AG10803 (cell line): ENCODE measurements at places on chromosomes 1 and 21.

DNA sequence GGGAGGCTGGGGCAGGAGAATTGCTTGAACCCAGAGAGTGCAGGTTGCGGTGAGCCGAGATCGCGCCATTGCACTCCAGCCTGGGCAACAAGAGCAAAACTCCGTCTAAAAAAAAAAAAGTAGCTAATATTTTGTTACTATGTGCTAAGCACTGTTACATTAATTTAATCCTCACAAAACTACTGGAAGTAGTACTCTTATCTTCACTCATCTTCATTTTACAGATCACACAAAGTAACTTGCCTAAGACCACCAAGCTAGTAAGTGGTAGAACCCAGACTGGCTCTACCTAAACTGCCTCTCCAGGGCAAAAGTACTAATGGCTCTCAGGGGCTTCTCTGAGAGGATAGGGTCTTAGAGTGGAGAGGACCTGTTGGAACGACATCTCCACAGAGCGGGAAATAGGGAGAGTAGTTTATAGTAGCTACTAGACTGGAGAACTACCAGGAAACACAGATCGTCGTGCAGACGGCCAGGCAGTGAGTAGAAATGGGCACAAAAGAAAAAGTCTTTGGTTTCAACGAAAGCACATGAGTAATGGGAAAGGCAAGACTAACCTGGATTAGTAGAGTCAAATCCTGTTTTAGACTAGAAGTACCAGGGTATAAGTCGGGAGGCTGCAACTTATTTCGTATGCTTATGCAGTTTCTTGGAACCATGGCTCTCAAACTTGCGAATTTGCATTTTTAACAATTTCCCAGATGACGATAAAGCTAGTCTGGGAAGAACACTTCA is 1.4 kb downstream of the CLCC1 start:
- DNase-seq: no peak

DNA sequence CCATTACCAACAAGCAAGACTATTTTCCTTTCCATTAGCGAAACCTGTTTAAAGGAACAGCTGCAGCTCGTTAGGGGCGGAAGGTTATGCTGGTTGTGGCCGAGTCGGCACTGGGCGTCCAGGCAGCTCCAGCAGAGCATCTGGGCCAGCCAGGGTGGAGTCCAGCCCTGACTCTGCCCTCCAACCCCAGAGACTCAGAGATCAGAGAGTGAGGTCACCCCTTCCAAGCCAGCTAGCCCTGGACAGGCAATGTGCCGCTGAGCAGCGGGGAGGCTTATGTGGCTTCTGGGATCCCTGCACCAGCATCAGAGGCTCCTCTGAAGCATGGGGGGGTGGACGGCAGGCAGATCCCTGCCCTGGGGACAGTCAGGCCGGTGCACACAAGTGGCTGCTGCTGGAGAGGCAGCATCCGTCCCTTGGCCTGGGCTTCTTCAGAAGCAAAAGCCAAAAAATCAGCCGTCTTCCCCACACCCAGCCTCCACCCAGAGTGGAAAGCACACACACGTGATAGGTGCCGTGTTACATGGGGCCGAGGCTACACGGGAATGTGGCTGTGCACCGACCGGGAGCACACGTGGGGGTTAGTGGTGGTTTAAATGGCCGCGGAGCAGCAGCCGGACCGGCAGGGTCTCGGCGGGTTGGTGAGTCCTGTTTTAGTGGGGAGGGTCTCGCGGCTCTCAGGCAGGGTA is 30.1 kb downstream of the SLC66A1 start:
- DNase-seq: peak; percentile 59

GRCh38 chr1:7121622-7121988 is 336.4 kb downstream of the CAMTA1 start:
- no peak for DNase-seq

- no peak for DNase-seq
These were observed 30.0 kb upstream of the TENT5B start for GRCh38 chr1:27042670-27043069.

- DNase-seq: peak; percentile 44
These were observed 504.6 kb upstream of the NR5A2 start for GRCh38 chr1:199522936-199523335.

DNA sequence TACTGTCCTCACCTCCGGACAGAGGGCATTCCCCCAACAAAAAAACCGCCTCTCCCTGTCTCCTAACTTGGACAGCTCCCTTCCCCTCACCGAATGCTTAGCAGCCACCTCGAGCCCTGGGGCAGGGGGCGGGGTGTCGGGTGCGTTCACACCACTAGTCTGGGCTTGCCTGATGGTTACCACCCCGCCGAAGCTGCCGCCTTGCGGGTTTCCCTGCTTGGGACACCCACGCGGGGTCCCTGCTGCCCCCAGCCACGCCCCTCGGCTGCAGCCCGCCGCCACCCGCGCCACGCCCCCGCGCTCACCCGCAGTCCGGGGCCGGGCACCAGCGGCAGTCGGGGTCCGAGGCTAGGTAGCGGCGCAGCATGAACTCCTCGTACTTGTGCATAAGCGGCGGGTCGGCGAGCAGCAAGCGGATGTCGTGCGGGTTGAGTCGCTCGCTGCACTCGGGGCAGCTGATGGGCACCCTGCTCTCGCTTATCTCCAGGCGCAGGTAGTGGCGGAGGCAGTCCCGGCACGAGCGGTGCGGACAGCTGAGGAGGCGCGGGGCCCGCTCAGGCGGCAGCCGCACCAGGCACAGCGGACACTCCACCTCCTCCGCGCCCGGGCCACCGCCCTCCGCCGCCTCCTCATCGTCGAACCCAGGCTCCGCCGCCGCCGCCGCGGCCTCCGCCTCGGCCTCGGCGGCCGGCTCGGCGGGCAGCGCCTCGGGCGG is 706 bp downstream of the RNF19B start:
- DNase-seq: peak; percentile 35

DNA sequence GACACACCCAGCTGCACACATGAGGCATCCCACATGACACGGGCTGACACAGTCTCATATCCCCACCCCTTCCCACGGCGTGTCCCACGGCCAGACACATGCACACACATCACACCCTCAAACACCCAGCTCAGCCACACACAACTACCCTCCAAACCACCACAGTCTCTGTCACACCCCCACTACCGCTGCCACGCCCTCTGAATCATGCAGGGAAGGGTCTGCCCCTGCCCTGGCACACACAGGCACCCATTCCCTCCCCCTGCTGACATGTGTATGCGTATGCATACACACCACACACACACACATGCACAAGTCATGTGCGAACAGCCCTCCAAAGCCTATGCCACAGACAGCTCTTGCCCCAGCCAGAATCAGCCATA is 22.6 kb downstream of the PODN start:
- no peak for DNase-seq

- peak; percentile 69 for DNase-seq
These were observed 34.9 kb upstream of the SCYL3 start for GRCh38 chr1:169928438-169929209.

- DNase-seq: peak; percentile 51
These were observed 20.7 kb upstream of the POFUT2 start for GRCh38 chr21:45308194-45309068.

DNA sequence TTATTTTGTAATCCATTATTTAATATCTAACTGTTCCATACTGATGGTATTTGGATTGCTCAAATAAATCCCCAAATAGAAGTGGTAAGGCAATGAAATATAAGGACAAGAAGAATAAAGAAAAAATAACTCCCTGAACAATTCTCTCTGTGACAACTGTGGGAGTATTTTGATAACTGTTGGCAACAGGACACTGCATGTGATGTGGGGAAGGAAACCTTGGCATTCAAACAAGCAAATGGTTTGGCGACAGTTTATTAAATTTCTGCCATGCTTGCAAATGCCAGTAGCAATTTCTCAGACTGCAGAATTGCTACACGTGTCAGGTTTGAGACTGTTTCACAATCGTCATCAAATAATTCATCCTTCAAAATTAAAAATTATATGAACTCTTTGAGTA is 8.6 kb upstream of the MRPL39 start:
- DNase-seq: no peak

- DNase-seq: peak; percentile 67
These were observed 9.5 kb upstream of the TNFRSF14 start for GRCh38 chr1:2546515-2547209.

DNA sequence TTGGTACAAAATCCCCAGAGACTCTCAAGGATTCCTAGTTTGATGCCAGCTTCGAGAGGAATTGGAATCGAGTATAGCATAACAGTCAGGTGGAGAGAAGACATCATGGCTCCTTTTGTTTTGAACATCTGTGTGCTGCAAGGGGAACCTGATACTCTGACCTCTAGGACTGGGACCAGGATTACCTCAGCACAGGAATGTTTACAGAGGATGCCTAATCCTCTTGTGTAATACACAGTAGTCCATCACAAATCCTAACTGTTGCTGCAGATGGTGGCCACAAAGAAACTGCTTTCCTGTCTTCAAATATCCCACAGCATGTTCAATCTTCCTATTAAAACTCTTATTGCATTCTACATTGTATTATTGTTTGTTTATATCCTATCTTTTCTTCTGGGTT is 111.8 kb upstream of the PRMT6 start:
- DNase-seq: no peak

DNA sequence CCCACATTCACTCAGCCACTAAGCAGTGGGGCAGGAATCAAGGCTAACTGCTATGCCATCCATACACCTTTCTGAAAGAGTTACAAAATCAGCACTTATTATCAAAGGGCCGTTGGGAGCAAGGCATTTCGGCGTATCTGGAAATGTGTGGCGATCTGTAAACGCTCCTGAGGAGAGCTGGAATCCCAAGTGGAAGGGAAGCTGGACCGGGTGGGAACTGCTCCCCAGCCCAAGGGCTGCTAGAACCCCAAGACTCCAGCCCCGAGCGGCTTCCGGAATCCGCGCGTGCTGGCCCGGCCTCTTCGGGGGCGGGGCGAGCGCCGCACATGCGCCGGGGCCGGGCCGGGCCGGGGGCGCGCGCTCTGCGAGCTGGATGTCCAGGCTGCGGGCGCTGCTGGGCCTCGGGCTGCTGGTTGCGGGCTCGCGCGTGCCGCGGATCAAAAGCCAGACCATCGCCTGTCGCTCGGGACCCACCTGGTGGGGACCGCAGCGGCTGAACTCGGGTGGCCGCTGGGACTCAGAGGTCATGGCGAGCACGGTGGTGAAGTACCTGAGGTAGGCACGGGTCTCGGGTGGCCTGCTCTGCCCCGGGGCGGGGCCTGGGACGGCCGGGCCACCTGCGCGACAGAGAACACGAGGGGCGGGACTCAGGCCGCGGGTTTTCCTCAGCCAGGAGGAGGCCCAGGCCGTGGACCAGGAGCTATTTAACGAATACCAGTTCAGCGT is at the start of gene NAXE:
NAXE (plus strand) TSS at position 345 of the 726 bp plus-strand sequence; CDS start at position 374, 29 bp downstream.
- peak; percentile 39 for DNase-seq

DNA sequence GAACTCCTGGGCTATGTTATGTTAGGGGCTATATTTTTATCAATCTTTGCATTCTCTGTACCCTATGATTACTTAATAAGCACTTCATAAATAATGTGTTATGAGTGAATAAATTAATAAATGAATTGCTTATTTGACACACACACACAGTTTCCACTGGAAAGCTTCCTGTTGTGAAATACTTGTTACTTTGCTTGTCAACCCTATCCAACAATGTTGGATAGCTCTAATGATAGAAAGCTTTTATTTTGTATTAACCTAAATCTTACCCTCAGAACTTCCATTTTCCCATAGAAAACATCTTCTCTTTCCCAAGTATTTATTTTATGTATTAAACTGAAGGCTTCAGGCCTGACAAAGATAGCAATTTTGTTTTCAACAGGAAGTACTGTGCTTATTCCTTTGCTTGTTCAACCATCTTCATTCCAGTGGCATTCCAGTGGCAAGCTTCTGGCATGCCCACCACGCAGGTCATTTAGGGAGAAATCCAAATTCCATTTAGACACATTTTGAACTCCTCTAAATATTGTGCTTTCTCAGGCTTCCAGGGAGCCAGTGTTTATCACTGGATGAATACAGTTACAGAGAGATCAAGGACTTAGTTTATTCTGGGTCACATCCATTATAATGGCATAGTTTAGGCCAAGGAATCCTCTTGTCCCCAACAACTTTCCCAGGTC is 134.4 kb downstream of the TGFB2 start:
- peak; percentile 95 for DNase-seq

DNA sequence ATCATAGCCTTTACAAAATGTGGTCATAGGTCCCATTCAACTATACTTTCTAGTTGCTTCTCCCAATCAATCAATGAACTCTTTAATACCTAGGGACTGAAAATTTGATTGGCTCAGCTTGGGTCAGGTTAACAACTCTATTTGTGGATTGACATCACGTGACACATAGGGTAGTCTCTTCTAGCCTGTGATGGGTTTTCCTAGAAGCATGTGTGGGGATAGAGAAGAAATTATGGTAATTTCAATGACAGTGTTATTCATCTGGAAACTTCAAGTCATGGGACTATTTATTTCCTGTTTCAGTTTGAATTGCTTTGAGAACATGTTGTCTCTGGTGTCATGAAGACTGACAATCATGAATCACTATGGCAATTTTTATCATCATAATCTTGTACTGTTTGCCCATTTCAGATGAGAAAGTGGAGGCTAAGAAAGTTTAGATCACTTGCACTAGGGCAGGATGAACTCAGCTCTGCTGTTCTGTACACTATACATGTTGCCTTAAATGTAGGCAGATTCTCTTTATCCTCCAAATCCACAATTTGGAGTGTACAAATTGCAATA is 529.9 kb upstream of the BEND5 start:
- no peak for DNase-seq

DNA sequence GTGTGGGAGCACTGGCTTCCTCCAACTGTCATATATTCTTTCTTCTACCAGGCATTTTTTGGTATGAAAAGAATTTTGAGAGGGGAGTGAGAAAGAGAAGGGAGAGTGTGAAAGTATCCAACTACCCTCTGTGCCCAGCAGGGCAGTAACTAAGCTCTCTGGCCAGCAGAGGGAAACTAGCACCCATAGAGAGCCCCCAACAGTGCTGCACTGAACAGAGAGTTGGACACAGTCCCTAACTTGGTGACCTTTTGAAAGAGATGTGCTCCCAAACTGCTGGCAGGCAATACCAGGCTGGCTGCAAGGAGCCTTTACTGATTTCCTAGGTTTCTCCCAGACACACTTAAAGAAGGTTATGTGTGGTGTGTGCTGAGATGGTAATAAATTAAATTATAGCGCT is 118.8 kb upstream of the PBX1 start:
- peak; percentile 51 for DNase-seq

- no peak for DNase-seq
These were observed 18.3 kb upstream of the HJV start for GRCh38 chr1:146039844-146040194.

DNA sequence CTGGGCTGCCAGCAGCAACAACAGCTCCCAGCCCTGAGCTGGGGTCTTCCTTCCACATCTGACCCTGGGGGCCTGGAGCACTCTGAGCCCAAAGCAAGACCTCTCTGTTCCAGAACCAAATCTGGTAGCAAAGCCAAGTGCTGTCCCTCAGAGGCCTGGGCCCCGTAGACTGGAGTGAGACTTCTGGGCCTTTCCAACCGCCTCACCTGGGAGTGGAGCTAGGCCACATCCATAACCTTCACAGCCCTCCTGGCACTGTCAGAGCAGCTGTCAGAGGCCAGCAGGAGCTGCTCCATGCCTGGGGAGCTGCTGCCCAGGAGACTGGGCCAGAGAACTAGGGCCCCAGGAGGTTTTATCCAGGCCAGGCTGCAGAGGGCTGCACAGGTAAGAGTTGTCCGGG is 15.4 kb upstream of the SLC5A9 start:
- DNase-seq: no peak
